Stimulated activated CD4-positive, alpha-beta T cell treated with anti-CD3 and anti-CD28 coated beads, Interleukin-1b, Interleukin-23, amount 100 ng/mL, for 1 hour (primary cell): ENCODE measurements at places on chromosomes 4 and X.

- no peak for DNase-seq
Observed at GRCh38 chr4:158315706-158316105, 105.4 kb downstream of the TMEM144 start.

DNA sequence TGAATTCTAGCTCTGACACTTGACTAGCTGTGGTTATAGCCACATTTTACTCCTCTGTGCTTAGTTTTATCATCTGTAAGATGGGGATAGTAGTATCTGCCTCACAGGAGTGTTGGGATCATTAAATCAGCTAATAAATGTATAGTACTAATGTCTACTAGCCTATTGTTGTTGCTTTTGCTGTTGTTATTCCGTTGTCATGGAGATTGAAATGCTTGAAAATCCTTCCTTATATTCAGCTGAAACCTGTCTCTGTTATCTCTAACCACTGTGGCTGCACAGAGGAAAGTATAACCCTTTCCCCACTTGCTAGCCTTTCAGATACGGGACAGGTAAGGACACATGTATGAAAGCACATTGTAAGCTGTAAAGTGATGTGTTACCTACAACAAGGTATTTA lies 33.9 kb downstream of the CLCN5 start:
- no peak for DNase-seq

DNA sequence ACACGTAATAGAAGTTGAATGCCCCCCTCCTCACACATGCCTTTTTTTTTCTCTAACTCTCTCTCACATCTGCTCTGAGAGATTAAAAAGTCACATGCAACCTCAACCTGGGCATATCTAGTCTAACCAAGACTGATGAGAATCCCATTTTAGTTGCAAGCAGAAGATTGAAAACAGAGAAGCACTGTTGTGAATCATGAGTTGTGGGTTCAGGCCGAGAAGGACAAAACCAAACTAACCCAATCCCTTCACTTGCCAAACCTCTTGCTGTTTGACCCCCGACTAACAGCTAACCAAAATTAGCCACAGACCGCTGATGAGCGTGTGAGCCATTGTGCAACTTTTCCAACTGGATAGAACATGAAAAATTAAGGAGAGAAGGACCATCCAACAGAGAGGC lies 31.8 kb downstream of the CXCL1 start:
- no peak for DNase-seq

- no peak for DNase-seq
Observed at GRCh38 chr4:146214238-146214637, at the start of gene REELD1. TSS of gene REELD1 (plus strand) at chr4:146214538. CDS start at chr4:146216953, 2,415 bp downstream.

DNA sequence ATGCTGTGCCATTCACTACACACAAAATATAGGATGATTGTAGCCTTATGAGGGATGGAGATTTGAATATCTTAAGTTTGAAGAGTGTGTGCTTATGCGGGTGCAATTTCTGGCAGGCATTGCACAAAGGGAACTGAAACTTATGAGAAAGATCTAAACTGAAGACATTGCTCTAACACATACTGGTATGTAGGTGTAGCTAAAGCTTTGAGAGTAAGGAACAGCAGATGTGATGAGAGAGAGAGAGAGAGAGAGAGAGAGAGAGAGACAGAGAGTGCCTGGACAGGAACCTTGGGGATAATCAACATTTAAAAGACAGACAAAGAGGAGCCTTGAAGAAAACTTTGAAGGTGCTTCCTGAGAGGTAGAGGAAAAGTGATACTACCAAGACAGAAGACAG lies 379.7 kb downstream of the SPRY1 start:
- no peak for DNase-seq

DNA sequence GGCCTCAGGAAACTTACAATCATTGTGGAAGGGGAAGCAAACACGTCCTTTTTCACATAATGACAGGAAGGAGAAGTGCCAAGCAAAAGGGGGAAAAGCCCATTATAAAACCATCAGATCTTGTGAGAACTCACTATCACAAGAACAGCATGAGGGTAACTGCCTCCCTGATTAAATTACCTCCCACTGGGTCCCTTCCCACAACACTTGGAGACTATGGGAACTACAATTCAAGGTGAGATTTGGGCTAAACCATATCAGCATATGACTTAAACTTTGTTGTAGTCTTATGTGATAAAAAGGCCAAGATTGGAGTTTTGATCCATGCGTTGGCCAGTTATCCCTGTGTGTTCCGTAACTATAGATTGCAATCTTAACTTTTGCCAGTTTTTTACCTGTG lies 68.3 kb downstream of the C4orf33 start:
- no peak for DNase-seq

- DNase-seq, result no peak
Observed at GRCh38 chr4:85939595-85939994, 420.3 kb downstream of the MAPK10 start.

DNA sequence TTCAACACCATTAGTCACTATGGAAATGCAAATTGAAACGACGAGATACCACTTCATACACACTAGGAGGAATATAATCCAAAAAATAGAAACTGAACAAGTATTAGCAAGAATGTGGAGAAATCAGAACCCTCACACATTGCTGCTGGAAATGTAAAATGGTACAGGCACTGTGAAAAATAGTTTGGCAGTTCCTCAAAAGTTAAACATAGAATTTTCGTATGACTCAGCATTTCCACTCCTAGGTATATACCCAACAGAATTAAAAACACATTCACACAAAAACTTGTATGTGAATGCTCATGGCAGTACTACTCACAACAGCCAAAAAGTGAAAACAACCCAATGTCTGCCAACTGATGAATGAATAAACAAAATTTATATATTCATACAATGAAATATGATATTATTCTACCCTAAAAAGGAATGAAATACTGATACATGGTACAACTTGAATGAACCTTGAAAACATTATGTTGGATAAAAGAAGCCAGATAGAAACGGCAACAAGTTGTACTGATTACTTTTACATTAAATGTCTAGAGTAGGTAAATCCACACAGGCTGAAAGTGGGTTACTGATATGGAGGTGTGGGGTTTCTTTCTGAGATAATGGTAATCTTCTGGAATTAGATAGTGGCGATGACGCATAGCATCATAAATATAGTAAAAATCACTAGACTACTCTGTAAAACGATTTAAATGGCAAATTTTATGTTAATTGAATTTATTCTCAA lies 22.3 kb downstream of the TEC start:
- DNase-seq, result no peak

DNA sequence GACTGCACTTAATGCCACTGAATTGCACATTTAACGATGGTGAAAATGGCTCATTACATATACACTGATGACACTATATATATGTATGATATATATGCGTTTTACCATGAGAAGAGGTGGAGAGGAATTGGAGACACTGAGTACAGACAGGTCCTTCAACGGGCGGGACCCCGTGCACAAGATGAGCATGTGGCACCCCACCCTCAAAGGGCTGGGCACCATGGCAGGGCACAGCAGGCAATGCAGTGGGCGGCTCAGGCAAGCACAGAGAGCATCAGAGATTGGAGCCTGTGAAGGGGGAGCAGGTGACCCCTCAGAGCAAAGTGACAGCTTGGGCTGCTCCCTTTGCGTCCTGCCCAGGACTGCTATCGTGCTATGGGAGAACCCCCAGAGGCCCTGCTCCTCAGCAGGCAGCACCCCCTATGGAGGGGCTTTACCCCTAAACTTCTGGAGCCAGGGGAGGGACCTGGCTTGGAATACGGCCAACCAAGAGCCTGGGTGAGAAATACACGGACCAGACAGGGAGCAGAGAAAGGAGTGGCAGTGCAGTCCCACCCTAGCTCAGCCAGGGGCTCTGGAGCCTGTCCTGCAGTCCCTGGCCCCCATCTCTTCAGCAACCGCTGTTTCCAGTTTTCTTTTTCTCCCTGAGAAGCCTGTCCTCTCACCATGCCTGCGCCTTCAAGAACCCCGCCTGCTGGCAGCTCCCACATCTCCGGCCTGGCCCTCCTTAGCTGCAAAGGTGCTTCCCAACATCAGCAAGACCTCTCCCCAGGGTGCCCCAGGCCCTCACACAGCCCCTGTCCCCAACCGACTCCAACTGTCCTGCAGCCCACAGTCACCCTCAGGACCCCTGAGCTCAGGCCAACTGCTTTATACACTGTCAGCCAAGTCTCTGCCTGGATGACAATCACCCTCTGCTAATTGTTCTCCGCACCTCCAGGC lies 10.5 kb downstream of the SLC6A8 start:
- no peak for DNase-seq

DNA sequence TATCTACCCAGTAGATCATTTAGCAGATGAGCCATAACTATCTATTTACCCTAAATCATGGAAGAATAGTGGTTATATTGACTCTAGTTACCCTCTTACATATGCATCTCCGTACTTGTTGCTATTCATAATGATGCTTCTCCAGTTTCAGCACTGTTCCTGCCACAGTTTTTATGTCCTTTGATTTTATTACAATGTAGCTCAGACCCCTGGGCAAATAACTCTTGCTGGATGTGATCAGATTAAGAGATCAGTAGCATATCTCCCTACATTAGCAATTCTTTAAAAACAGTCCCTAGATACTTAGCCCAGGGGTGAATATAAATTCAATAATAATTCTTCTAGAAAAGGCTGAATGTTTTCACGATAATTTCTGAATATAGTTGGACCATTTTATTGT lies 696.5 kb downstream of the ADGRL3 start:
- DNase-seq, result no peak

DNA sequence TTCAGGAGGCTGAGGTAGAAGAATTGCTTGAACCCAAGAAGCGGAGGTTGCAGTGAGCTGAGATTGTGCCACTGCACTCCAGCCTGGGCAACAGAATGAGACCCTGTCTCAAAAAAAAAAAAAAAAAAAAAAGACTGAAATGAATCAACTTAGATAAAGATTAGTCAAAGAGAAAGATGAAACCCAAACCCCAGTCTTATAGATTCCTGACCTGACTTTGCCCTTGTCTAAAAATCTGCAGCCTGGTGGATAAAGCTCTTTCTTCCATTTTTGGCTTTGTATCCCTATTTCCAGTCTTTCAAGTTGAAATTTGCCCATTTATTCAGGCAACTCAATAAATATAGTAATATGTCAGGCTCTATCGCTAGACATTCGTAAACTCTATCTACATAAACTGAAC lies 39.3 kb upstream of the SPINK2 start:
- DNase-seq, result no peak

DNA sequence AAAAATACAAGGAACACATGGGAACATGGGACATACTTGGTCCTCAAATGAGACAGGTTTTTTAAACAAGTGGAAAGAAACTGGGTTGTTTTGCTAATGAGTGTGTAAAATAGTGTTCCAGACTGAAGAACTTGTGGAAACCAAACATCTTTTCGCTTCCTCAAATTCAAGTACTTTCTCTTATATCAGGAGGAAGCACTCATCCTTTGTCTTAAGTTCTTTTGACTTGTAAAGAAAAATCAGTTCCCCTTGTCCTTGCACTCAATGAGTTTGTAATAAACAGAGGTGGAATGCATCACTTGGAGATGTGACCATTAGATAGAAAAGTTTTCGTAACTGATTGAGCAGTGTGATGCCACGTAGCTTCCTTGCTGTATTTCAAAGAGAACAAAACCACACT lies 101.1 kb downstream of the PHOX2B start:
- DNase-seq, result no peak

GRCh38 chr4:112213091-112213490 lies 18.5 kb upstream of the AP1AR start:
- no peak for DNase-seq

GRCh38 chrX:72475338-72475737 lies 97.3 kb downstream of the HDAC8 start:
- DNase-seq, result no peak

DNA sequence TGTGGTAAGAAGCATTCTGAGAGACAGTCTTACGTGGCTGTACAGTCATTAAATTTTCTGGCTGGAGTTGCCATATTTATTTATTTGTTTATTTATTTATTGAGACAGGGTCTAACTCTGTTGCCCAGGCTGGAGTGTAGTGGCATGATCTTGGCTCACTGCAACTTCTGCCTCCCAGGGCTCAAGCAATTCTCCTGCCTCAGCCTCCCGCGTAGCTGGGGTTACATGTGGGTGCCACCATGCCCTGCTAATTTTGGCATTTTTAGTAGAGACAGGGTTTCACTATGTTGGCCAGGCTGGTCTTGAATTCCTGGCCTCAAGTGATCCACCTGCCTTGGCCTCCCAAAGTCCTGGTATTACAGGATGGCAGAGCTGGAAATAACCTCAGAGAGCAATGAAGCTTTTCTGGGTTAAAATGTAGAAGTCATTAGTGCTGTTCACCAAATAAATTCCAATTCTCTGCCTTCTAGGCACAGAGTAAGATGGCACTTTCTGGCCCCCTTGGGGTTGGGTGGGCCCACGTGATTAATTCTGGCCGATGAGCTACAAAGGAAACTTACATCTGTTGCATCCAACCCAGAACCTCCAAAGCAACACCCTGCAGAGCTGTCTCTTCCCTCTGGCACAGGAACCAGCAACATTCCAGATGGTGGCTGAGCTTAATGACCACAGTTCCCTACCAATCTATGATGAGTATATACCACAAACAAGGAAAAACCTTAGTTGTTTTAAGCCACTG lies 4.5 kb downstream of the MRFAP1 start:
- DNase-seq, result no peak

GRCh38 chr4:742742-743311 lies 37.2 kb downstream of the PCGF3 start:
- peak; percentile 71 for DNase-seq

- no peak for DNase-seq
Observed at GRCh38 chr4:37721995-37722638, 35.9 kb upstream of the RELL1 start.

- DNase-seq, result no peak
Observed at GRCh38 chrX:10326578-10326977, 169.8 kb downstream of the CLCN4 start.

GRCh38 chr4:36206603-36207311 lies 37.6 kb downstream of the ARAP2 start:
- DNase-seq, result no peak

GRCh38 chr4:98794565-98795205 lies 134.2 kb downstream of the EIF4E start:
- no peak for DNase-seq

DNA sequence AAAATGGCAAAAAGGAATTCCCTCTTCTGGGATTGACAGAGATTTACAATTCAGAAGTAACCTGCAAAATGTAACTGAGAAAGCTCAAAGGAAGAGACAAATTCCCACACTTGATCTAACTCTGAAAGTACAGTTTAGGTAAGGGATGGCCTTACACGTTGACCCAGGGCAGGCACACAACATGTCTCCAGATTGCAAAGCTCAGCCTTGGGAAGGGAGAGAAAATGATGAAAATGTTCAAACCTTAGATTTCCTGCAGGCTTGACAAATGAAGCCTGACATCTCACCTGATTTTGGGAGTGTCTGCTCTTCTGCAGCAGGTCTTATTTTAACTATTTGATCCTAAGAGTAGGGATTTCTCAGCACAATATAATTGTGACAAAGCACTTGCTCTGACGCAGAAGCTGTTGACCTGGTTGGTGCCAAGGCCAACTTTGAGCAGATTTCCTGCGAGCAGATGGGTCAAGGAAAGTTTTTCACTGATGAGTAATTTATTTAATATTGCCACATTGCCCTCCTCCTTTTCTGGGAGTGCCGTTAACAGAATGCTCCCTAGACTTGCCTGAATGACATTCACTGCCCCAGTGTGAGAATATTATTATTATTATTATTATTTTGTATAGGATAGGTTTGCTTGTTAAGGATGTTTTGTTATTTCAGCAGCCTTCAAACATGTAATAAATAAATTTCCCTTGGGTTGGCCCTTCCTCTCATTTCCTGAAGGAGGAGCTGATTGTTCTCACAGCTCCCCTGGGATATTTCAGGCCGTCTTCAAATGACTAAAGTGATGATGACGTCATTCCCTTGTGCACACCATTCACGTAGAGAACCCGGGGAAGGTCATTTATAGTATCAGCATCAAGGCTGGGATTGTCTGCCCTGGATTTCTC lies 157.1 kb downstream of the VEGFC start:
- no peak for DNase-seq

- no peak for DNase-seq
Observed at GRCh38 chr4:76745240-76745639, 152.7 kb downstream of the SOWAHB start.
